ENCODE measurements at places on chromosomes 6 and 20.

GRCh38 chr6:25477006-25477590 lies 174.9 kb upstream of the SCGN start:
- no peak for DNase-seq

DNA sequence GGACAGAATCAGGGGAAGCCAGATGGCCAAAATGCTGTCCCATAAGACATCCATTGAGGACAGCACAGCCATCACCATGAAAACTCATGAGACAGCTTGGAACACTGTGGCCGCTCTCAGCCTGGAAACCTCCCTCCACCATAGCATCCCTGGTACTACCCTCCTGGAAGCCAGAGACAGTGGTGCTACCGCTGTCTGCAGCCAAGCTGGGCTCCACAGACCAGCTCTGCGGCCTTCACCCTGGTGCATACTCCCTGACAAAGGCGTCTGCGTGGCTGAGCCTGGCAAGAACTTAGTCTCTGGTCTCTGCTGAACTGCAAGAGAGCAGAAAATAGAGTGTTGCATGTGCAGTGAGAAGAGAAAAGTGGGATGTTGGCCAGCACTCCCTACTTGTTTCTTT lies 558.0 kb downstream of the C6orf118 start:
- no peak for DNase-seq

DNA sequence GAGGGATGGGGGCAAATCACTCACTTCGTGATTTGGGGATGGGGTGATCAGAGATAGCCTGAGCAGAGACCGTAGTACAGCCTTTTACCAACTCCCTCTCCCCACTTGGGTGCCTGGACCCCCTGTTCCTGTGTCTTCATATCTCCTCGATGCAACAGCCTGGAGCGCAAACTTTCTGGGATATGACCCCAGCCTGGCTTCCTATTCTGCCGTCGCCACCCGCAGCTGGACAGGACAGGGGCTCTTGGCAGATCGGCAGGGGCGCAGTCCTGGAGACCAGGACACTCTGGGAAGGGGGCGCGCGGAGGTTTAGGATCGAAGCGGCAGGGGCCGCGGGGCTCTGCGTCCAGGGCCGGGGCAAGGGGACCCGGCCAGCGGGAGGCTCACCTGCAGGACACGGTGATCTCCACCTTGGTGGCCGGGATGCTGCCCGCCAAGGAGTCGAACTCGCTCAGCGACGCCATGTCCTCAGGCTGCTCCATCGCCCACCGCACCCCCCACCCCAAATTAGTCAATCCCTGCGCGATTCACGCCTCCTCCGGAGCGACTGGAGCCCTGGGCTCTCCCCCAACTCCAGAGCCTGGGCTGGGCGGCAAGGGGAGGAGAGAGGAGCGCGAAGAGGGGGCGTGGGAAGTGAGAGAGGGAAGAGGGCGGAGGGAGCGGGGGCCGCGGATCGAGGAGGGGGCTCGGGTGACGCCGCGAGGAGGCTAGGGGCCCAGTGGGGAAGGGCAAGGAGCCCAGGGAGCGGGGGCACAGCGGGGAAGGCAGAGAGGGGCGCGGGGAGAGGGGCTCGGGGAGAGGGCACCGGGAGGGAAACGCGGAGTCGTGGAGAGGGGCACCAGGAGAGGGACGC lies at the start of gene CPNE5:
CPNE5 (minus strand) TSS at position 549 of the 853 bp plus-strand sequence; CDS start at position 482, 67 bp downstream.
- DNase-seq = no peak

DNA sequence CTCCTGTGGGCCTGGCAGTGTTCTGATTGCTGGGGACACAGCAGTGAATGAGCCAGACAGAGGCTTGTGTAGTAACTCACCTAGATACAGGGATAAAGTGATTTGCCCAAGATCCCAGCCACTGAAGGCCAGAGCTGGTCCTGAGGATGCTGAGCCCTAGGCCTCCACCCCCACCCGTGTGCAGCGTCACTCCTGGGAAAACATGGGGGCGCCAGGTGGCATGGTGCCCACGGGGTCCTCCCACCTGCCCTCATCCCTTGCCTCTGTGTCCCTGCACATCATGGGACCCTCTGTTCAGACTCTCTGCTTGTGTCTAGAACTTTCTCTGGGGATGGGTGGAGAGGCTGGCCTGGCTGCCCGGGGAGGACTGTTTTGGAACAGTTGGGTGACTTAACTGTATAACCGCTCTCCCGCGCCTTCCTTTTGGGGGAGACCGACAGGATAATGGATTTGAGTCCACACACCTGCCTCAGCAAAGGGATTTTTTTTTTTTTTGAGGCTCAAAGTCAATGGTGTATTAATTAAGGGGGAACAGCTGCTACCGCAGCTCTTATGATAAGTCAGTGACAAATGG lies 19.6 kb downstream of the LEMD2 start:
- no peak for DNase-seq

- peak; percentile 64 for DNase-seq
Observed at GRCh38 chr20:62971950-62972844, 19.7 kb downstream of the SLC17A9 start.

DNA sequence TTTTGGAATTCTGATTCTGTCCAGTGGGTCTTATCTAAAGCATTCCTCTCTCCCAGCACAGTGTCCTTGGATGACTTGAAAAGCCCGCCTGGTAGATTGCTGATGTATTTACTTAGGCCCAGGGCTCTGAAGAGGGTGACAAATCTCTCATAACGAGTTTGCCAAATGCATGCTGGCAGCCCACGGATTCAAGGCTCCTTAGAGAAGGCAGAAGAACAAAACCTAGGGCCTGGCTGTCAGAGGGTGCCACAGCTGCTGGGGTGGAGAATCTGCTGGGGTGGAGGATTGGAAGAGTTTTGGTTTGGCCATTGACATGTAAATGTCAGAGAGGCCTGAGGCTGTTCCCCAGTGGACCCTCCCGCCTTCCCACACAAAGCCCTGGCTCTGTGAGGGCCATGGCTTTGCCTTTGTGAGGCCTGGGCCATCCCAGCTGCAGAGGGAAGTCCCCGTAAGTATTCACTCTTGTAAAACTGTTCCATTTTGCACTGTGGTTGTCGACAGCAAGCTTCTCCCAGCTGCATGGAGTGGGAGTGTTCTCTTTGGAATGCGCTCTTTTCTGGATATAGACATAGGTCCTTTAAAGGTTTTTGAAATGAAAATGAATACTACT lies 50.3 kb downstream of the ANKRD6 start:
- DNase-seq = no peak

DNA sequence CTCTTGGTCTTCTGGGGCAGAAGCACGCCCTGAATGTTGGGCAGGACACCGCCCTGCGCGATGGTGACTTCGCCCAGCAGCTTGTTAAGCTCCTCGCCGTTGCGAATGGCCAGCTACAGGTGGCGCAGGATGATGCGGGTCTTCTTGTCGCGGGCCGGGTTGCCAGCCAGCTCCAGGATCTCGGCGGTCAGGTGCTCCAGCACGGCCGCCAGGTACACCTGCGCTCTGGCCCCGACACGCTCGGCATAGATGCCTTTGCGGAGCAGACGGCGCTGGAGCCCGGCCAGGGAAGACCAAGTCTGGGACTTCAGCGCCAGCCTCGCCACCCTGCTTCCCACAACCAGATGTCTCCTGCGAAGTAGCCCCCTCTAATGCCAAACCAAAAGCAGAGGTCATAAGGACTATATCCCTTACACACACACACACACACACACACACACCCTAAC lies 8.0 kb upstream of the SLC17A3 start:
- peak; percentile 20 for DNase-seq

GRCh38 chr6:116385459-116385802 lies 14.7 kb downstream of the DSE start:
- DNase-seq = no peak

- no peak for DNase-seq
Observed at GRCh38 chr6:93675856-93676417, 256.6 kb upstream of the EPHA7 start.

DNA sequence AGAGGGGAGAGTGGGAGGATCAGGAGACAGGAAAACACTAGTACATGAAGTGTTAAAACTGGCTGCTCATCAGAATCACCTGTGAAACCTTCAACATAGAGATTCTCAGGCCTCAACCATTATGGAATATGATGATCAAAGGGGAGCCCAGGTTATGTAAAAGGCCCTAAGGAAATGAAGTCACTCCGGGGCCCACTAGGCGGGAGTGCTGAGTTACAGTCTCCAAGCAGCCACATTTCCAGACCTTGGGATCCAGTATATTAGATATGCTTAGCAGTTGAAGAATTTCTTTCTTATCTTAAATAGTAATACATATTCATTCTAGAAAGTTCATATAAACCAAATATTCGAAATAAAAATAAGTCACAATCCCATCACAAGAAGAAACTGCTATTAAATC lies 476.3 kb downstream of the PRKN start:
- no peak for DNase-seq

- DNase-seq = no peak
Observed at GRCh38 chr20:63932606-63933160, 23.5 kb downstream of the UCKL1 start.

GRCh38 chr6:20021795-20022194 lies 184.6 kb downstream of the ID4 start:
- DNase-seq = no peak

DNA sequence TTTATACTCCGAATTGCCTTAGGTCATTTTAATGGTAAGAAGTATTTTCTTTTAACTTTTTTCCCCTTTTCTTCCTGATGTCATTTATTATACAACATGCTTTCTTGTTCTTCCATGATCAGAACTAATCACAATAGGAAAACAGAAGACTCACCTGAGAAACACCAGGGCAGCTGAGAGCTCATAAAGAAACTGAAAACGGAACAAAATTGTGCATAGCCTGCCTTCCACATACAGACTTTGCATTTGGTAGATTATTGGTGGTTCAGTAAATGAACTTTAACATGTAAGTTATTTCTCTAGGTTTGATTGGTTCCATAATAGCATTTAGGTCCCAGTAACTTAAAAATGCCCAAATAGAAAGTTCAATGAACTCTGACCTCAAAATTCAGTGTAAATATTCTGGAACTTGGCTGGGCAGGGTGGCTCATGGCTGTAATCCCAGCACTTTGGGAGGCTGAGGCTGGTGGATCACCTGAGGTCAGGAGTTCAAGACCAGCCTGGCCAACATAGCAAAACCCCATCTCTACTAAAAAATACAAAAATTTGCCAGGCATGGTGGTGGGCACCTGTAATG lies 161.1 kb upstream of the DTNBP1 start:
- DNase-seq = no peak

- no peak for DNase-seq
Observed at GRCh38 chr6:139240161-139241010, 51.4 kb downstream of the TXLNB start.

DNA sequence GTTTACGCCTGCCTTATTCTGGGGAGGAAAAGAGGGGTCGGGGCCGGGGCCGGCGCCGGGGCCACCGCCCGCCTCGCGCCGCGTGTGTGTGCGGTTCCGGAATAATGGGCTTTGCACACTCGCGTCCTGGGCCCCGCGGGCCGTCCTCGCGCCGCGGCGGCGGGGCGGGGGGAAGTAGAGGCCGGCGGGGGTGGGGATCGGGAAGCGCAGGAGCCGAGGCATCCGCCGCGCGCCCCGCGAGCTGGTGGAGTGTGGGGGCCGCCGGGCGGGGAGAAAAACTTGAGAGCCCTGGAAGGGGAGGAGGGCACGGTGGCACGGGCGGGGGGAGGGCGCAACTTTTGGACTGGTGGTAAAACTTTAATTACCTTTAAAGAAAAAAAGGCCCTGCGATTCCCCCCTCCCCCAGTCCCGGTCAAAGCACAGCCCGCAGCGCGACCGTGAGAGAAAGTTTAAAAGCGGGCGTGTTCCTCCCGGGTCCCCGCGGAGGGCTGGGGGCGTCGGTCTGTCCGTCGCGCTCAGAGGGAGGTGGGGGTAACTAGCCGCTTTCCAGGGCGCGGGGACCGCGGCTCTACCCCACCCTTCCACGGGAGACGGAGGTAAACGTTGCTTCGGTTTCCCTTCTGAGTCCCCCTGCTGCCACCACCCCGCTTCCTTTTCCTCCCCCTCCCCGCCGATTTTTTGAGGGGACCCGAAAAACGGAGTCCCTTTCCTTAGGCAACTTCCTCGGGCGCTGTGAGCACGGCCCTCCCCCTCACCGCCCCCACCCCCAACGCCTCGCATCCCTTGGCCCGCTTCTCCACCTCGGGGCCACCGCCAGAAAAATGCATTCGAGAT lies 1.9 kb downstream of the L3MBTL3 start:
- peak; percentile 25 for DNase-seq

DNA sequence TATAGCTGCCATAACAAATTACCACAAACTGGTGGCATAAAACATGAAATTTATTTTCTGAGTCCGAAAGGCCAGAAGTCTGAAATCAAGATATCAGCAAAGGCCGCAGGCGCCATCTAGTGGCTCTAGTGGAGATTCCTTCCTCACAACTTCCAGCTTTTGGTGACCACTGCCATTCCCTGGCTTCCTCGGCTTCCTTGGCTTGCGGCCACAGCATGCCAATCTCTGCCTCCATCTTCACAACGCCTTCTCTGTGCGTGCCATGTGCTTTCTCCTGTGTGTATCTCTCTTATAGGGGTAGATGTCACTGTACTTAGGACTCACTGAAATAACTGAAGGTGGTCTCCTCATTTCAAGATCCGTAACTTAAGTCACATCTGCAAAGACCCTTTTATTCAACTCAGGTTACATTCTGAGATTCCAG lies 5.4 kb upstream of the PLAGL1 start:
- no peak for DNase-seq

- no peak for DNase-seq
Observed at GRCh38 chr20:33482581-33482980, 7.3 kb upstream of the CBFA2T2 start.

DNA sequence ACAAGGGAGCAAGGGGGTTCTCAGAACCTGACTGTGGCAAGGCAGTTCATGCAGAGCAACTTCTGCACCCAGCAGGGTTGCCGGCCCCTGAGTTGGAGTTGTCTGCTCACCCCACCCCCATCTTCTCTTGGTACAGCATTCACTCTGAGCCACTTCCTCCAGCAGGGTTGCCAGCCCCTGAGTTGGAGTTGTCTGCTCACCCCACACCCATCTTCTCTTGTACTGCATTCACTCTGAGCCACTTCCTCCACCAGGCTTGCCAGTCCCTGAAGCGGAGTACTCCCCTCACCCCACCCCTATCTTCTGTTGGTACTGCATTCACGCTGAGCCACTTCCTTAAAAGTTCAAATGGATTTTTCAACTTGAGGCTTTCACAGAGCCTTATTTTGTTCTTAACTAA lies 79.7 kb upstream of the SYNDIG1 start:
- no peak for DNase-seq

DNA sequence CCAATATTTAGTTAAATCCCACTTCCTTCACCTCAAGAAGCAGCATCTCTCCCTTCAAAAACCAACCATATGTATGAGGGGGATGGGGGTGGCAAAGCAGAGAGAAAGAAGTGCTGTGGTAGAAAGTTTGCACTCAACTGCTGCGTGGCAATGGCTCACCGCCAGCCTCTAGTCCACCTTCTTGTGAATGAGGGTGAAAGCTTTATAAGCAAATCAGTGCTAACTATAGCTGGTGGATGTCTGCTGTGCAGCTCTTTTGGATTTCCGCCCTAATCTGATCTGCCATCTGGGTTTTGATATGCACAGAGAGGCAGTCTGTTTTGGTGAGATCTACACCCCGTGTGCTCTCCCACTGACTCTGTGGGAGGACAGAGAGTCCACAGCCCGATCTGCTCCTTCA lies 281.2 kb upstream of the SUPT3H start:
- DNase-seq = no peak

GRCh38 chr20:18287546-18287914 lies 797 bp upstream of the ZNF133 start:
- DNase-seq = peak; percentile 1

- DNase-seq = no peak
Observed at GRCh38 chr6:51684603-51685002, 402.8 kb downstream of the PKHD1 start.

All from stimulated activated CD8-positive, alpha-beta memory T cell treated with anti-CD3 and anti-CD28 coated beads, Interleukin-12 subunit alpha, Interleukin-12 subunit beta, amount 100 ng/mL, for 4 hours (primary cell).